ENCODE measurements at places on chromosomes 1 and 21.

GRCh38 chr1:170377440-170377839 lies 154.5 kb upstream of the GORAB start:
- no peak for DNase-seq

- DNase-seq, result no peak
Observed at GRCh38 chr1:161817176-161817730, 51.1 kb downstream of the ATF6 start.

DNA sequence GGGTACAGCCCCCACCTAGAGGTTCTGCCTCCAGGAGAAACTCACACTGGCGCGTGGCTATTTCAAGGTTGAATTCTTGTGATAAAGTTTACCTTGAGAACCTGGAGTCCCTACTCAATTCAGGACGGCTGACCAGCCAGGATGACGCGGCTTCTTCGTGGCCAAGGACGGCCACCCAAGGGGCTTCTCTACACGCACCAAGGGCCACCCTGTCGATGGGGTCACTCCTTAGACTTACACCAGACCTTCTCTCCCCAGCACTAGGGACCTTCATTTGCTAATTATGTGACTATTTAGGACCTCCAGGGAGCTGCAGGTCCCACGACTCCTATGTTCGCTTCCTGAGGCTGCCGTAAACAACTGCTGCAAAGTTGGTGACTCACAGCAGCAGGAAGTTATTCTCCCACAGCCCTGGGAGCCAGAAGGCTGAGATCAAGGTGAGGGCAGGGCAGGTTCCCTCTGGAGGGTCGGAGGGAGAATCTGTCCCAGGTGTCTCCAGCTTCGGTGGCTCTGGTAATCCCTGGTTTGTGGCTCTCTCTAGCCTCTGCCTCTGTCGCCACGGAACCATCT lies 135.9 kb downstream of the NPHP4 start:
- DNase-seq, result peak; percentile 40

DNA sequence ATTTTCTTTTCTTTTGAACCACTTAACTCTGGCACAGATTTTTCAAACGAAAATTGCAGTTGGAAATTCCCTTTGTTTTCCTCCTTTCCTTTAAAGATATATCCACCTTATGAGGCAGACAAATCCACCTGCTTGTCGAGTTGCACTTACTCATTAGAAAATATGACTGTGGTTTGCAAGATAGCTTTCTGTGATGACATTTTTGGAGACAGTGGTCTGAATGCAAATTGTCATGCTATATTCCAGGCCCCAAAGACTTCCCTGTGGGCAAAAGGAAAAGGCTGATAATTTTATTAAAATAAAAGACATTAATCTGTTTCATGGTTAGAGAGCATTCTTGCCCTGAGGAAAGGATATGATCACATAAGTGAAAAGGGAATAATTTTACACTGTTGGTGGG lies 120.6 kb downstream of the TNFSF18 start:
- DNase-seq, result no peak

GRCh38 chr1:229714964-229715603 lies 89.0 kb downstream of the URB2 start:
- DNase-seq, result peak; percentile 66

DNA sequence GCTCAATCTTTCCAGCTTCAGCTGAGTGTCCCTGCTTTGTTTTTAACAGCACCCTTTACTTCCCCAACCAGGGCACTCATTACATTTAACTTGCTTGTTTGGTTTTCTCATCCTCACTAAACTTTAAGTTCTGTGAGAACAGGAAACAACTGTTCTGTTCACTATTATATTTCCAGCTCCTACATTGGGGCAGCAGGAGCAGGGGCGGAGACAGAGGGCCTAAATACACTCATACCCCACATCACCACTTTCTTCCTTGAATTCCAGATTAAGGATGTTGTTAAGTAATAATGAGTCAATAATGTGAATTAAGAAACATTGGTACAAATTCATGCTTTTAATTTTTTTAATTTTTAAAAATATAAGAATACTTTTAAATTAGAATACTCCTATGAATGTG lies 6.0 kb downstream of the DRAM2 start:
- DNase-seq, result no peak

GRCh38 chr1:83970114-83970513 lies 28.8 kb downstream of the TTLL7 start:
- no peak for DNase-seq

DNA sequence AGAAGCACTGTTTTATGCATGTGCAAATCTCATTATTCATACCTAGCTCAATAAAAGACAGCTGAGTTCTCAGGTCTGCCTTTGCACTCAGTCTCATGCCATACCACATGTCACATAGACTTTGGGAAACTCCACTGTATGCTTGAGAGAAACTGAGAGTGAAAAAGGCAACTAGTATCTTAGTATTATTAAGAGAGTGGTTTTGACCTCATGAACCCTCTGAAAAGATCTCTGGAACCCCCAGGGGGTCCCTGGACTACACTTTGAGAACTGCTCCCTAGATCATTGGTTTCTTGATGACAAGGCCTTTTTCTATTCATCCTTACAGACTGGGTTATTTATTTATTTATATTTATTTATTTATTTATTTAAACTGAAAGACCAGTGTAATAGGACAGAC lies 3.7 kb upstream of the RHEX start:
- no peak for DNase-seq

DNA sequence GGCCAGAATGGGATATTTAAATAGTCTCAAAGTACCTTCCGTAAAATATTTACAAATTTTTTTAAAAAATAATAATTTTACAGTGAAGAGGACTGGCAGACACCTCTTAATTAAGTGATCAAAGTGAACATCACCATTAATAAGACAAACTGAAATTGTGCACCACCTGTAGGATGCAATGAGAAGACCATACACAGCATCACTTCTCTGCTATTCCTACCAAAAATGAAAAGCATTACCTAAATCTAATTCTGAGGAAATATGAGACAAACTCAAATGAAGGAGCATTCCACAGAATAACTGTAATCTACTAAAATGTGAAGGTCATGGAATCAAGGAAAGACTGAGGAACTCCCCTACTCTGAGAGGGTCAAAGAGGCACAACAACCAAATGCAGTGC lies 68.2 kb upstream of the PRDX6 start:
- no peak for DNase-seq

DNA sequence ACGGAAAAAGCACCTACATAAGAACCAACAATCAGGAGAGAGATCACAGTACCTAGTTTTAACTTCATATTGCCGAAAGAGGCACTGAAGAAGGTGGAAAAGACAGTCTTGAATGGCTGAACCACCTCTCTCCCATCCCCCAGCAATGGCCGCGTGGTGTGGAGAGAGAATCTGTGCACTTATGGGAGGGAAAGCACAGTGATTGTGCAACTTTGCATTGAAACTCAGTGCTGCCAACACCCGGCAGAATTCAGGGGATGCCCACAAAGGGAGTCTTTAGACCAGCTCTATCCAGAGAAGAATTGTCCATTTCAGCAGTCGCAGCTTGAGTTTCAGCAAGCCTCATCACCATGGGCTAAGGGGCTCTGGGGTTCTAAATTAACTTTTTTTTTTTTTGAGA lies 186.3 kb upstream of the USP25 start:
- DNase-seq, result no peak

DNA sequence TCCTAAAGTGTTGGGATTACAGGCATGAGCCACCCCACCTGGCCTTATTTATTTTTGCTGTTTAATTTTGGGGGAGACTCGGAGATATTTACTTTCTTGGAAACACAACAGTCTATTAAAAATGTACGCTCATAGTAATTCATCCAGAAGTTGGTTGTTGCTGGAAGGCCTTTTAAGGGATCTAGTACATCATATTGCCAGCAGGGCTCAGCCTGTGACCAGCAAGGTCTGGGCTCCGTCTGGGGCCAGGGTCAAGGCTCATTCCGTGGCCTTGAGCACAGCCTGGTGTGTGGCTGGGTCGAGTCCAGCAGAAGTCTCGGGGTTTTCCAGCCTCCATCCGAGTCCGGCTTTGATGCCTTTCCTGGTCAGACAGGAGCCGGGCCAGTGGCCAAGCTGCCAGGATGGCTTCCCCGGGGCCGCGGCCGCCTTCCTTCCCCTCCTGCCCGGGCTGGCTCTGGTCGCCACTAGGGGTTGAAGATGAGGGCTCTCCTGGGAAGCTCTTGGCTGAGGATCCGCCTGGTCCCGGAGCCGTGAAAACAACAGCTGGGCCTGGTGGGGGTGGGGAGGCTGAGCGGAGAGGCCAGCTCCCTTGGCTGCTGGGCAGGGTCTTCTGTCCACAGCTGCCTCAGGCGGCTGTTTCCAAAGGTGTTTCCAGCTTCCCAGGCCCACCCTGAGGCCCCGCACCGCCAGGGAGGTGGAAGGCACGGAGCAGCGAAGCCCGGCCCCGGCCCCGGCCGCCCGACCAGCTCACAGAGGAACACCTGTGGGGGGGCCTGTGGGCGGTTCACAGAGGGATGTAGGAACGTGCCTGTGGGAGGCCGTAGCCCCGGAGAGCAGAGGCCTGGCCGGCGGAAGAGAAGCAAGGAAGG lies 5.1 kb upstream of the VWA1 start:
- DNase-seq, result no peak

- DNase-seq, result no peak
Observed at GRCh38 chr1:53586765-53587164, 127.6 kb downstream of the DMRTB1 start.

DNA sequence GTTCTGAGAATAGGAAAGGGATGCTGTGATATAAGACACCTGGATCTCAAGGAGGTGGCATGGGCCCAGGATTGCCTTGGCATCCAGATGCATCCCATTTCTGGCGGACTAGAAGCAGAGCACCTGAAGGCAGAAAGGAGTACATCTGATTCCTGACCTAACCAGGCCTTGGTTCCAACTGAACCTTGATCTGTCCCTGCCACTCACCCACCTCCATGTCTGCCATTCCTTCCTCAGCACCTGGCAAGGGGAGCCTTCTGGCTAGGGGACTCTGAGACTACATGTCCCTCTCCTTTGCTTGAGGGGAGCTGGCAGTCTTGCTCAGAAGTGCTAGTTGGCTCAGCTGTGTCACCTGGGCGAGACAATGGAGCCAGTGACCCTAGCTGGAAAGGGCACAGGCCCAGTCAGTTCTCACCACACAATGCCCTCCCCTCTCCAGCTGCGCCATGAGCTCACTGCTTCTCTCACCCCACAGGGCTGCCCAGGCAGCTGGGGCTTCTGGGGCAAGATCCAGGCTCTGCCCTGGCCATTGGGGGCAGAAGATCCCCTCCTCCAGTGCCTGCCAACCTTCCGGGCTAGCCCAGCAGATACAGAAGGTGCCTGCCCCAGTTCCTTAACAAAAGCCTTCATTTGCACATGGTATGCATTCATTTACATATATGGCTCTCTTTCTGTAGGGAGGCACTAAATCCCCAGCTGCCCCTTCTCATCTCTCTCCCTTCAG lies 2.9 kb downstream of the IGSF8 start:
- no peak for DNase-seq

GRCh38 chr1:79568411-79568810 lies 561.9 kb upstream of the ADGRL4 start:
- DNase-seq, result peak; percentile 6

- no peak for DNase-seq
Observed at GRCh38 chr1:47986761-47987200, 10.4 kb downstream of the TRABD2B start.

- no peak for DNase-seq
Observed at GRCh38 chr1:87100271-87100670, 185.8 kb downstream of the HS2ST1 start.

DNA sequence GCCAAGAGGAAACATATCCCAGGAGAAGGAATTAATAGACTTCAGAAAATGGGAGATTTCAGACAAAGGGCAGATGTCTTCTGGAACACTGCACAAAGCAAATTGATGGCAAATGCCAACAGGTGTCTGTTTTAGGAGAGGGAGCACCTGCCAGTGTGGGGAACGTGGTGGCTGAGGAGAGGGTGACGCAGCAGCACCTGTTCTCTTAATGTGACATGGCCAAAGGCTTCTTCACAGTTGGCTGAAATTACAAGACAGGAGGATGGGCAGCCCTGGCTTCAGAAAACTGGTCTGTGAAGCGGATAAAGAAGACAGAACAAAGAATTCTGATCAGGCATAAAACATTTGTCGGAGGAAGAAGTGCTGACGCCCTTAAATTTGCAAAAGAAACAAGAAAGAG lies 178.7 kb upstream of the RUNX1 start:
- no peak for DNase-seq

DNA sequence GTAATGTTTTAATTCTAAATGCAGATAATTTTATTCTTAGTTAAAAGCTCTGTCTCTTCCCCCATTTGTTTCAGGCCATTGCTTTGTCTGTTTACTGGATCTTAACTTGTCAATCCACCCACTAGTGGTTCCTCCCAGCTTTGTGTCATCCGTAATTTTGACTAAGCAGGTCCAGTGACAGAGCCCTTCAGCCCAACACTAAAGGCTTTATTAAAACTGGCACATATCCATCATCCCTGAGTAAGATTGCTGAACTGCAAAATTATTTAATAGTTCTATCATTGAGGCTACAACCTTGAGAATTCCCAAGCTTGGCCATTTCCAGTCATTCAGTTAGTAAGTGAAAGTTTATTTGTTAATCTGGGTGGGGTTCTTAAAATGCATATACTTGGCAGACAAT lies 96.7 kb downstream of the NGF start:
- DNase-seq, result no peak

DNA sequence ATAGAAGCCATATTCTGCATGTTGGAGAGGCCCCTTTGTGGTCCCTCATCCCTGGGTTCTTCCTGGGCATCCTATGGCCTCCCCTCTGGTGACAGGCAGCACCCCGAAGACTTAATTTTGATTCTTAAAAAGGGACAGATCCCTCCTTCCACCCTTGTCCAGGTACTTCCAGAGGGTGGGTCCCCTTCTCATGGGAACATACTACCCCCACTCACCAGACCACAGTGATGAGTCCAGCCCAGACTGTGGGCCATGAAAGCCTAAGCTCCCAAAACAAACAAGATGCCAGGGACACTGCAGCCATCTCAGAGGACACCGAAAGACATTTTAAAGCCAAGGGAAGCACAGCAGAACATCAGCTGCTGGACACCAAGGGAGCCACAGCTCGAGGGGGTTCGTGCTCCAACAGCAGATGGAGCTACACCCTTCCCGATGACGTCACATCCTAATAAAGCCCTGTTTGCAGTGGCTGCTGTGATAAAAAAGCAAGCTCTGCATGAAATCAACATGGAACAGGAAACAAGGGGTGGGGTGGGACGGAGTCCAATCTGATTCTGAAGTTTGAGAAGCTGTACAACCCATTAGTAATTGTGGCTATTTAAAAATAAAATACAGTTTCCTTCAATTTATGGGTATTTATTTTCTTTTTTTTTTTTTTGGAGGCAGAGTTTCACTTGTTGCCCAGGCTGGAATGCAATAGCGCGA lies 32.4 kb downstream of the GNB1 start:
- peak; percentile 88 for DNase-seq

DNA sequence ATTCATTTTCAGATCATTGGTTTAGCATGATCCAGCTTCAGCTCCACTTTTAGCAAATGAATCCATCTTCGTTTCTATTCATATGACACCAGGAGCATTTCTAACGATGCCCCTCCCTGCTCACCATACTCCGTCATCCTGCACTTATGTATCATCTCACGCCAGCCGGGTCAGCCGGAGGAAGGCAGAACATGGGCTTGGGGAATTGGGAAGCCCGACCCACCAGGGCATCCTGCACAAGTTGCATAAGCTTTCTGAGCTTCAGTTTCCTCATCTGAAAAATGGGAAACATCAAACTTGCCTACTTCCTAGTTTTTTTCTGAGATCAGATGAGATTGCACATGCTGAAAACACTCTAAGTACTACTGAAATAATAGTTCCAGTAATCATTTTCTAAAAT lies 194.7 kb downstream of the AK5 start:
- DNase-seq, result no peak
